ENCODE measurements at places on chromosomes 4 and X.

- DNase-seq: no peak
Measured at GRCh38 chr4:184383497-184384055, 90.8 kb downstream of the IRF2 start.

DNA sequence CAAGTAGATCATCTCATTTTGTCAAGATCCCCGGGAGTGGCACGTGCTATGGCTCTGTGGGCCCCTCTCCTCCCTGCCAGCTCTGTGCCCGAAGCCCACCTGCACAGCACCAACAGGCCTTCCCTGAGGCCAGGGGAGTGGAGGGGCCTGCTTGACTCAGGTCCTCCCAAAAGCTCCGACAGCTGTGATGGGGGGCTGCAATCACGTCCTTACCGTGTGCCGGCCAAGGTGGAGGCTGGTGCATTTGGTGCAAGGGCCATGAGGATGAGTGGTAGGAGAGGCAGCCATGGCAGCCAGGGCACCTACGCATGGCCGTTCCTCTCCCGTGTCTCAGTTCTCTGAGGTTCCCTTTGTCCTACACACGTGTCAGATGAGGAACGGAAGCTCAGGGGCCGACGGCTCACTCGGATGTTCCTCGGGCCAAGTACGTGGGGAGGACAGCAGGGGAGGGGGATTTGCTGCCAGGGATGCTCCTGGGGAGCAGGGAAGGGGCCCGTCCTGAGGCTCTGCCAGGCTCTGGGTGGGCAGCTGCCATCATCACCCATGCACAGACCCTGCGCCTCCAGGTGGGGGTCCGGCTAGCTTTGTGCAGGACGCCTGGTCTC is 95.8 kb downstream of the HMX1 start:
- no peak for DNase-seq

DNA sequence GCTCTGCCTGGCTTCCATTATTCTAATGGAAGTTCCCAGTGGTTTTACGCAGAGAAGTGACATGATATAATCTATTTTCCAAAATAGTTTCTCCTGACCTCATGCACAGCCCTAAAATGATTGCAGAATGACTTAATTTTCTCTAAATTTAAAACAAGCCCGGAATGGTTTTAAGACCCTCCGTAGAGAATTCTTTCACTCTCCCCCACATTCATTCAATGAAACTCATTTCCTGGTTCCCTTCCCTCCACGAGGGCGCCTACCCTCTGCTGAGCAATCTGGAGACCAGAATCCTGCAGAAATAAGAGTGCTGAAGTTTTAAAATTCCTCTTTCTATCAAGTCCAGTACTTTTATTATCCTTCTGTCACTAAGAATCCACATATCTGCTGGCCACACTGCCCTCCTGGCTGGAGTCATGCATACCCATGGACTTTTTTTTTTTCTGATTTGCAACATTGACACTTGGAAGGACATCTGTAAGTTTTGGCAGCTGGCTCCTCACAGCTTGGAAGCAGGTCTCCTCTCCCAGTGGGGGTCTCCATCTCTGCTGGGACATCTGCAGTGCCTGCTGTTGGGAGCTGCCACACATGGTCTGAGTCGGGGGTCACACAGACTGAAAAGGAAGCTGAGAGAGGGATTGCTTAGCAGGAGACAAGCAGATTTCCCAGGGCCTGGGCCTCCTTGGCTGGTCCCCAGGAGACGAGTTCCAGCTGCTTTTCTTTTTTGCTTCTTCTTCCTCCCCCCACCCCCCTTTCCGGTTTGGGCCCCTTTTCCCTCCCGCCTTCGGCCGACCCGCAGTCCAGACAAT is 86.1 kb downstream of the SOWAHB start:
- DNase-seq: no peak

GRCh38 chr4:145557720-145558119 is 61.5 kb upstream of the MMAA start:
- DNase-seq: peak; percentile 1

DNA sequence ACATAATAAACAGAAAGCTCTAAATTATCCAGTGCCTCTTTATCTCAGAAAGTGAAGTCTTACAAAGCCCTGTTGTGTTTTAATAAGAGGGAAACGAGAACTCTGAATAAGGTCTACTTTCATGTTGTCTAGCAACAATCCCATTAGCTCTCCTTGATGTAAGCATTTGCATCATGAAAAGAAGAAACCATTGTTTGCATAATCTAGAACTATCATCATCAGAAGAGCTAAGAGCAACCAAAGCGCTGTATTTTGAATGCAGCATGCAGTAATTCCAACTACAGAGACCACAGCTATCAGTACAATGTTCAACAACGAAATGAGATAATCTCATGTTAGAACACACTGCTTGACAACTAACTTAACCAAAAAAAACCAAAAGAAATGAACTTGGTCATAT is 257.1 kb downstream of the CAMK2D start:
- no peak for DNase-seq

GRCh38 chr4:168550064-168550766 is 53.4 kb downstream of the PALLD start:
- no peak for DNase-seq

GRCh38 chr4:95549246-95550114 is 707 bp upstream of the UNC5C start:
- no peak for DNase-seq

Measured in stimulated activated naive CD4-positive, alpha-beta T cell (primary cell).